ENCODE measurements at places on chromosomes 12 and 14.

- no peak for DNase-seq
Observed at GRCh38 chr14:99717682-99718013, 33.5 kb downstream of the CYP46A1 start.

GRCh38 chr14:77407158-77407557 lies 16.2 kb downstream of the NOXRED1 start:
- no peak for DNase-seq

- DNase-seq: peak; percentile 91
Observed at GRCh38 chr14:70807898-70808415, 1.4 kb downstream of the MAP3K9 start.

DNA sequence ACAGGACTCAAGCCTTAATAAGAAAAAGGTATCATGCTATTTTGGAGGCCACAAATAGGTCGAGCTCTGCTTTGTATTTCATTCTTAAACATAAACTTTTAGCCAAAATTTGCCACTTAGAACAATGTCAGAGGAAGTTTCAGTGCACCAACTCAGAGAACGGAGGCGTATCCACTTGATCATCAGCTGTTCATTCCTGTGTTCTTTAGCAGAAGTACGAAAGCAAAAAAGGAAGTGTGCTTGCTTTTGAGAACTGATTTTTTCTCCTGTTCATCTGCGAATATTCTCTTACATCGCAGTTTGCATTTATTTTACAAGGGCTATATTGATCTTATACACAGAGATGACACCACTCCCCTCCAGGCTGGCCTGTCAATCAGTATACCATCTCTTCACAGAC lies 188.6 kb upstream of the SOX5 start:
- DNase-seq: no peak

DNA sequence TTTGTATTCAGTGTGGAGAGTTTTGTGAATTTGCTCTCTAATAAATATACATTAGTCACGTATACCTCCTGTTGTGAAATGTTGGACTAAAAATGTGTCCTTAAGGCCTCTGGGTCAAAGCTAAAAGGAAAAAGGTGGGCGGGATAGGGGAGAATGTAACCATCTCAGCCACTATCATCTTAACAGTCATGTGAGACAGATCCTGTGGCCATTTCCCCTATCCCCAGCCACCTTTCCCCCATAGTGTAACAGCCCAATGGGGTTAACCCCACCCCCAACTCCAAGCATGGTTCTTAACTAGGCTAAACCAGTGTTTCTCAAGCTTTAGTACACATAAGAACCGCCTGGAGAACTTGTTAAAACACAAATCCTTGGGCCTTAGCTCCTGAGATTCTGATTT lies 6.5 kb upstream of the ITPR2 start:
- no peak for DNase-seq

- no peak for DNase-seq
Observed at GRCh38 chr12:124569375-124570148, 2.1 kb upstream of the NCOR2 start.

DNA sequence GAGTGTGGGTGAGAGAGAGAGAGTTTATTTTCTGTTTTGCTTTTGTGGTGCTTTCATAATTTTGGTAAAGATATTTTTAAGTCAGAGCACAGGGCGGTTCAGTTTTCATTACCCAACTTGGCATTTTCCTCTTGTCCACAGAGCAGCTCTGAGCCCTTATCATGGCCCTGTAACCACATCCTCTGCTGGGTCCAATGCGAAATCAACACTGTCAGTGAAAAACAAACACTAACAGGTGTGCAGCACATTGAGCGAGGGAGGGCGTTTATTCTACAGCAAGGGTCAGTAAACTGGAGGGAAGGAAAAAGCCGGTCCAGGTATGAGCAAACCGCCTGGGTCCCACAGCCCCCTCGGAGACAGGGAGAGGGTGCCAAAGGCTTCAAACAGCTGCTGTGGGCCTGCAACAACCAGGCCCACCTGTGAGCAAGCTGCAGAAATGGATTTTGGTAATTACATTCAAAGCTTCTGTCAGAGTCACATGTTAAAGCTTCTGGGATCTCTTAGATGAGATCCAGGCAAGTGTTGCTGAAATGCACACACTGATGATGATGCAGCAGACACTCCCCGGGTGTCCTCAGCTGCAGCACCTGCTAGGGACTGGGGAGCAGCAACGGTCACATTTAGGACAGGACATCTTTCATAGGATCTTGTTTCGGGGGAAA lies 132.7 kb upstream of the DYRK2 start:
- no peak for DNase-seq

- DNase-seq: no peak
Observed at GRCh38 chr12:19402211-19402610, 37.1 kb upstream of the AEBP2 start.

DNA sequence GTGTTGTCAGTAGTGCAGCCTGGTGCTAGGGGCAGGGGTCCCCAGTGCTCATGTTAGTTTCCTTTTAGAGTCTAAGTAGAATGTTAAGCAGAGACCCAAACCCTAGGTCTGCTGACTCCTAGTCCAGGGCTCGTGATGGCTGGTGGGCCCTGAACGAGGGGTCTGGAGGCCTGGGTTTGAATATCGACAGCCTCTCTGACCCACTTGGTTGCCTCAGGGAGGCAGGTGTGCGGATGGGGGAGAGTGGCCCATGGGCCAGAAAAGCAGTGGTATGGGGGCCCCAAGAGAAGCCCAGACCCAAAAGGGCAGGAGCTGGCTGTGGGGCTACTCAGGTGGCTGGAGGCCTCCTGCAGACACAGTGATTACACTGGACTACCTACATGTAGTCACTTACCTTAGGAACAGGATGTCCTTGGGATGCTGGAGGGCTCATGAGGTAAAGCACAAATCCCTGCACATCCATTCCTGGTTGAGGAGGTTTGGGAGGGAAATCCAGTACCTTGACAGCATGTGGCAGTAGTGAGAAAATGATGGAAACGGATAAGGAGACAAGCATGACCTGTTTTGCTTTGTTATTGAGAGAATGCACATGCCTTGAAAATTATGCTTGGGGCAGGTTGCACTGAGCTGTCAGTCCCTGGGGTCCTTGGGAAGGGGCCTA lies 1.7 kb upstream of the SLC25A29 start:
- DNase-seq: peak; percentile 51

- no peak for DNase-seq
Observed at GRCh38 chr12:127539226-127539858, 727.6 kb upstream of the TMEM132C start.

- DNase-seq: no peak
Observed at GRCh38 chr14:45906257-45906656, 653.3 kb upstream of the MIS18BP1 start.

DNA sequence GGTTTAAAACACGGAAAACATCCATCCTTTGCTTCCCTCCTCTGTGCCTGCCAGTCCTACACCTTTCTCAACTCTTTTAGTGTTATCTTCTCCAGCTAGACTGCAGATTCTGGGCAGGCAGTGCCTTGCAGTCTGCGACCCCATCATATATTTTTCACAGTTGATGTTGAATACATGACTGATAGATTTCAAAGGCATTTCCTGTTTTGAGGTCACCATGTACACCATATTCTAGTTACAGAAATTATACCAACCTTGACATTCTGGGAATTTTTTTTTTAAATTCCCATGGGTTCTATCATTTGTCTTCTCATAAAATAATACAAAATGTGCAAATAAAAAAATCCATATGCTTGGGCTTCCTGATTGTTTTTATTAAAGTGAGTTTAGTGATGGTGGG lies 16.6 kb downstream of the SOCS2 start:
- no peak for DNase-seq

GRCh38 chr12:95830335-95831089 lies 28.2 kb upstream of the SNRPF start:
- DNase-seq: no peak

- no peak for DNase-seq
Observed at GRCh38 chr12:121845701-121846100, 13.0 kb downstream of the HPD start.

DNA sequence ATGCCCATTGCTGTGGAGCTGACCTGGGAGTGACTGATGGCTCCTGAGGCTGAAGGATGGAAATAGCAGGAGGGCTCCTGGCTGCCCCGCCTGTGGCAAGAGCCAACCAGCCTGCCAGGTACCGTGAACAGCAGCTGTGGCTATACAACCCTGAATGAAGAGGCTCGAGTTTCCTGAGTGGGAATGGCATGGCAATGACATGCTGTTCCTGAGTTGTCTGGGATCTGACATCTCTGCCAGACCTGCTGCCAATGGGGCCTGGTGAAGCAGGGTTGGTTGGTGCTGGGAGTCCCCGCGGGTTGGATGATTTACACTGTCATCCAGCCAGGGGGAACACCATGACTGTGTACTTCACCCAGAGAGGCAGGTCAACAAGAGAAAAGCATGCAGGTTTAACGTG lies 31.8 kb upstream of the LRRC10 start:
- DNase-seq: no peak

DNA sequence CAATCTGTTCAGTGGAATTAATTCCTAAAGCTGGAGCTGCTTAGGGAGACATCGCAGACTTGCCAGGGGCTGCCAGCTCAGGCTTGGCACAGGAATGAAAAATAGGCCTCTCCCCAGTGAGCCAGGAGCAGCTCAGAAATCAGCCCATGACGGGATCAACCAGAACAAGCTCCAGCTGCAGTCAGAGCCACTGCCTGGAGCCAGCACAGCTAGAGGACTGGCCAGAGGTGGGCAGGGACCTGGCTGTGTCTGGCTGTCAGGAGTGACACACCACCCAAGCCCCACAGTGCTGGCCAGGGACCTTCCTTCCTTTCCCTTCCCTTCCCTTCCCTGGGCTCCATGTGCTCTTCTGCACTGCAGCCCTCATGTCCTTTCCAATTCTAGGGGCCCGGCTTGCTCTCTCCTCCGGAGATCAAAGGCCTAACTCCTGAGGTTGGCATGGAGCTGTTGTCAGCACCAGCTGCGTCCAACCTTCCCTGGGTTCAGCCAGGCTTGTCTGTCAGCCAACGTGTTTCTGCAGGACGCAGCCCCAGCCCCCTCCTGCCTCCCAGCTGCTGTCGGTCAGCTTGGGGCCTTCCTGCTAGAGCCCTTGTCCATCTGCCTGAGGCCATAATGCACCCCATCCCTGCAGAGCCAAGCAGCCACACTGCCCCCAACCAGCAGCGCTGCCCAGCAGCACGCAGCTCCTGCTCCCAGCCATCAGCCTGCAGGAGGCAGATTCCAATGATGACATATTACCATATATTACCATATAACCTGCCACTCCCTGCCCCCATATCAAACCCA lies 149.3 kb downstream of the CALM1 start:
- no peak for DNase-seq

GRCh38 chr12:51202718-51203117 lies 15.1 kb downstream of the POU6F1 start:
- no peak for DNase-seq

DNA sequence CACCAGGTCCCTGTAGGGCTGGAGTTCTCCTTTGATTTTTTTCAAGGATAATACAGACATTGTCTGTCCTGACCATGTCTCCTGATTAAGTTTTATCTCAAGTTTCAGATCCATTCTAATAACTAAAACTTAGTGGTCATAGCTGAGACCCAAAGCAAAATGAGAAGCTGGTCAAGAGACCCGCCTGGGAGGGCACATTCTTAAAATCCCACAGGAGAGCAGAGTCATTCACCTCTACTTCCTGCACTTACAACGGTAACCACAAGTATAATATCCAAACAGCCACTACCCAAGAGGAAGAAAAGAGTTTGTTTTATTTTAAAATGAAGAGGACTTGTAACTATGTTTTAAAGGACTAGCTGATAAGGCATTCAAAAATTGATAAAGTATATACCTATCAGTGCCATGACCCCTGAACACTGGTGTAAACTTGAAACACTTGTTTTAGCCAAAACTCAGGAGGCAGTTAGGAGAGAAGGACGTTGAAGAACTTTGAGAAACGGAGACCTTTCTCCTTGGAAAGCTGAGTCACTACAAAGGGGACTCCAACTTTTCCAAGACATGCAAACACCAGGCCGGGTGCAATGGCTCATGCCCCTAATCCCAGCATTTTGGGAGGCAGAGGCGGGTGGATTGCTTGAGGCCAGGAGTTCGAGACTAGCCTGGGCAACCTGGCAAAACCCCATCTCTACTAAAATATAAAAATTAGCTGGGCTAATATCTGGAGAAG lies 478.2 kb downstream of the GLT1D1 start:
- no peak for DNase-seq

GRCh38 chr12:122981036-122981471 lies 573 bp downstream of the ARL6IP4 start:
- peak; percentile 50 for DNase-seq

DNA sequence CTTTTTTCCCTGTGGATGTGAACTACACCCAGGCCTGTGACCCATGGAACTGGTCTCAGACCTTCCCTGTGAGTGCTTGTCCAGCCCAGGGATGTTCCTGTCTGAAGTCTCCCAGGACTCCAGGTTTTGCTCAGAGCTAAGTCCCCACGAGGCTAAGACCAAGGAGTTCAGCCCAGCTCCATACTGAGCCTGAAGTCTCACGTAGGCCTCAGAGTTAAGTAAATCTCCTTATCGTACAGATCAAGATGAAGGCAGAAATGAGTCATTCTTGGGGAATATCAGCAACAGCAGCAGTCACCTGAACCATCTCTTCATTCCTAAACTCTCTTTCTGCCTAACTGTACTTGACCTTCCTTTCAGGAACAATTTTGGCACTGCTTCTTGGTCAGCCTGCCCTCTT lies 139.8 kb downstream of the ANO6 start:
- no peak for DNase-seq

GRCh38 chr14:98977451-98977850 lies 294.5 kb downstream of the BCL11B start:
- DNase-seq: no peak

DNA sequence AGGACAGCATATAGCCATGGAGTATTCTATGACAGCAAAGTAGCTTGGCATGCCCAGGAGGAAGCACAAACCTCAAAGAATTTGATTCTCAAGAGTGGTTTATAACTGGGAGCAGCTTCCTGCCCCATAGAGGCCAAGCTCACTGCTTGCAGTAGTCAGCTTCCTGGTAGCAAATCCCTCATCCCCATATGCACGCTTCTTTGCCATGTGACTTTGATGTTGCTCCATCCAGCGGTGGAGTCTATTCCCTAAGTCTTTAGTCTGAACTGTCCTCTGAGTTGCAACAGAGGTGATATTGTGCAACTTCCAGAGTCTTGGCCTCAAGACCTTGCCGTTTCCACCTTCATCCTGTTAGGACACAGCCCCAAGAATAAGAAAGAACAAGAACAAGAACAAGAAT lies 996.8 kb upstream of the TMEM132C start:
- no peak for DNase-seq

DNA sequence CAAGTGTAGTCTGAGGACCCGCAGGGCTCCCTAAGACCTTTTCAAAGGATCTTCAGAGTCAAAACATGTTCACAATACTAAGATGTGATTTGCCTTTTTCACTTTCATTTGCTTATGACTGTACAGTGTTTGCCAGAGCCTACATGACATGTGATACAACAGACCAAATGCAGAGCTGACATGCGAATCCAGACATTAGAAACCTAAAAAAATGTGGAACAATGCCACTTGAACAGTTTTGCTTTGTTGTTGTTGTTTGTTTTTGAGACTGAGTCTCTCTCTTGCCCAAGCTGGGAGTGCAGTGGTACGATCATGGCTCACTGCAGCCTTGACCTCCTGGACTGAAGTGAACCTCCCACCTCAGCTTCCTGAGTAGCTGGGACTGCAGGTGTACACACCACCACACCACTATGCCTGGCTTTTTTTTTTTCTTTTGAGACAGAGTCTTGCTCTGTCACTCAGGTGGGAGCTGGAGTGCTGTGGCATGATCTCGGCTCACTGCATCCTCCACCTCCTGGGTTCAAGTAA lies 5.3 kb upstream of the RAB35 start:
- DNase-seq: no peak

- DNase-seq: no peak
Observed at GRCh38 chr12:121222847-121223246, 12.9 kb downstream of the P2RX4 start.

Data from mesendoderm (in vitro differentiated cells).